Stimulated activated CD4-positive, alpha-beta T cell treated with anti-CD3 and anti-CD28 coated beads, Interleukin-12 subunit alpha, Interleukin-12 subunit beta, amount 100 ng/mL, for 4 hours (primary cell): ENCODE measurements at places on chromosomes 7 and 10.

DNA sequence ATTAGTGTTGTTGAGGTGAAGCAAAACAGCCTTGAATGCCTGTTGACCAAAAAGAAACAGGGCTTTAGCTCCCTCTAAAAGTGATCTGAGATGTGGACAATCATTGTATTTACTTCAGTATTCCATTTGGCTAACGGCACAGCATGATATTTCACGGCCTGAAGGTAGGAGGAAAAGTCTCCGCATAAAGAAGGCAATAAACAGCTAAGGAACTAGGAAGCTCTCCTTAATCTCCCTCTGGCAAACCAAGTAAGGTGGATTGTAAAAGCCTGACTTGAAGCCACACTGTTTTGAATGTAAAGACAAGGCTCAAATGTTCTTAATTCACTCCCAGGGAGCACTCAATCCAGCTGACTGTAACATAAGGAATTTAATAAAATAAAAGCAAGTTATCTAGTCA is 160.0 kb upstream of the ZNF804B start:
- DNase-seq = no peak

GRCh38 chr10:104113376-104113956 is 8.5 kb upstream of the SFR1 start:
- DNase-seq = no peak

DNA sequence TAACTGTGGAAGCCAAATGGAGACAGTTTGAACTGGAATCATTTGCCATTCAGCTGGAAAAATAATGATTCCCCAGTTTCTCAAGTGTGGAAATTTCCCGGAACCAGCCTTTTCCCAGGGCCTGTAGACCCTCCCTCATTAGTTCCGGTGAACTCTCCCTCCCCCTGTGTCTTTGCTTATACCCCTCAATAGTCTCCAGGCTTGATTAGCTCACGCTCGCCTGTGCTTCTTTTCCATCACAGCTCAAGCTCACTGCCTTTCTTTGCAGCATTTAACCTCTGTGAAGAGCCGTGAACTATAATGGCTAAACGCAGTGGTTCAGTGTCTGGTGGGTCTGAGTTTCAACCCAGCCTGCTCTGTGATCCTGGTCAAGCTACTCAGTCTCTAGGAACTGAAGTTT is 690.8 kb downstream of the INHBA start:
- no peak for DNase-seq

GRCh38 chr10:33760056-33760943 is 425.8 kb upstream of the NRP1 start:
- no peak for DNase-seq

- no peak for DNase-seq
Measured at GRCh38 chr7:128827248-128827958, 2.8 kb upstream of the FLNC start.

- no peak for DNase-seq
Measured at GRCh38 chr7:149866779-149867447, 6.9 kb upstream of the ATP6V0E2 start.

DNA sequence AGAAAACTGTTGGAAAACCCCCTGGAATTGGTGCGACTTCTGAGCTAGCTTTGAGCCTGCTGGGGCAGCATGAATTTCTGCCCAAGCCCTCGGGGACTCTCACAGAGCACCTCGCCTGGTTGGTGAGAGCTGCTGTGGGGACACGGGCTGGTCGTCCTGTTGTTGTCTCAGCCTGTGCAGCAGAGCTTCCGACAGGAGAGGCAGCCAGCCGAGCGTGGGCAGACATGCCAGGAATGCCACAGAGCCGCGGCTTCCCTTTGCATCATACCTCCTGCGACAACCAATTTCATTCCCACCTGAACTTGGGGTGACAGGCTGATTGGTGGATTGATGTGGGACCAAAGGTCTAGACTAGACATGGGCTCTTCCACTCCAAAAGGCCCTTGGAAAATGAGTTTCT is 60.2 kb upstream of the NRBF2 start:
- DNase-seq = no peak

GRCh38 chr10:69324583-69324982 is 46.3 kb downstream of the HK1 start:
- no peak for DNase-seq

- DNase-seq = no peak
Measured at GRCh38 chr10:10326116-10326515, 691.6 kb upstream of the CELF2 start.

- DNase-seq = no peak
Measured at GRCh38 chr7:66076462-66077329, 1.1 kb downstream of the ASL start.

DNA sequence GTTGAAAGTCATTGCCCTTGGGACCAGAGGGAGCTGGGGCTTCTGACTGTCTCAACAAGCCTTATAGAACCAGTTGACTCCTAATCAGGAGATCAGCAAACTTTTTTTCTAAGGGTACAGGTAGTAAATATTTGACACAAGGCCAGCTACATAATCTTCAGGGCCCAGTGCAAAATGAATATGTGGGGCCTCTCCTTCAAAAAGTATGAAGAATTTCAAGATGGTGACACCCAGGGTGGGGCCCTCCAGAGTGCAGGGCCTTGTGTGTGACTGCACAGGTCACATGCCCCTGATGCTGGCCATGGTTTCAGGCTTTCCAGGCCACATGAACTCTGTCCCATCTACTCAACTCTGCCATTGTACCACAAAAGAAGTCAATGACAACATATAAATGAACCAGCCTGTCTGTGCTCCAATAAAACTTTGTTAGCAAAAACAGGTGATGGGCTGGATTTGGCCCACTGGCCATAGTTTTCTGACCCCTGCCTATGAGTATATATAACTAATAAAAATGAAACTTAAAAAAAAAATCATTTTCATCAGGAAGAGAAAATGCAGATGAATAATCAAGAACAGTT is 6.1 kb downstream of the MMRN2 start:
- DNase-seq = no peak

- DNase-seq = no peak
Measured at GRCh38 chr7:148156233-148156632, 434.3 kb upstream of the C7orf33 start.

GRCh38 chr7:41637049-41637448 is 65.8 kb downstream of the INHBA start:
- DNase-seq = no peak

- DNase-seq = no peak
Measured at GRCh38 chr7:150955519-150956394, 22.4 kb downstream of the KCNH2 start.

DNA sequence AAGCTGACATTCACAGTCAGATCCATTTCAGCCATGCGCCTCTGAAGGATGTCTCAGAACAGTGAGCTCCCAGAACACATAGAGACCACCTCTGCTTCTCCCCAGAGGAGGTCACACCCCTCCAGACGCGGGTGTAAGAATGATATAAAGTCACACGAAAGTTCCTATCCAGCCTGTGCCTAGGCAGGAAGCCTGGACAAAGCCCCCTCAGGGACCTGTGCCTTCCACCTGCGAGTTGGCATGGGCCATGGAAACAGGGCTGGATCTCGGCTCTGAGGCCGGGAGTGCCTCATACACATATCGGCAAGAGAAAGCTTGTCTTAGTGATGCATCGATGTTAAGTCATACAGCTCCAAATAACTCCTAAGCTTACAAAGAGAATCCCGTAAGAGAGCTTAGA is 5.0 kb downstream of the VIPR2 start:
- DNase-seq = no peak

- DNase-seq = no peak
Measured at GRCh38 chr10:72069751-72070526, 18.4 kb downstream of the SPOCK2 start.

DNA sequence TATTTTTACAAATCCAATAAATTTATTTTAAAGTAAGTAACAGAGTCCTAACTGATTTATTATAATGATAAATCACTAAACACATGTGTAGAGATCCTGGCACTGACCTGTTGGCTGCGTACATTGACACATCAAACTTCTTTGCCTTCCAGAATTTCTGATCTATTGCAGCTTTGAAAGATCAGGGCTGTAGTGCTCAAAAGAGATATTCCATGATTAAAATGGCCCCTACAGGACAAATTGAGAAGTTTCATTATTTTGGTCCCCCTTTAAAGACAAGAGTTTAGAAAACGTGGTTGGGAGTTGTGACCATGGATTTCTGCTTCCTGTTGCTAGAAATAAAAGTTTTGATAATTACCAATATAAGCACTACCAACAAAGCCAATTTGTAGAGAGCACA is 87.7 kb upstream of the PDK4 start:
- DNase-seq = no peak

DNA sequence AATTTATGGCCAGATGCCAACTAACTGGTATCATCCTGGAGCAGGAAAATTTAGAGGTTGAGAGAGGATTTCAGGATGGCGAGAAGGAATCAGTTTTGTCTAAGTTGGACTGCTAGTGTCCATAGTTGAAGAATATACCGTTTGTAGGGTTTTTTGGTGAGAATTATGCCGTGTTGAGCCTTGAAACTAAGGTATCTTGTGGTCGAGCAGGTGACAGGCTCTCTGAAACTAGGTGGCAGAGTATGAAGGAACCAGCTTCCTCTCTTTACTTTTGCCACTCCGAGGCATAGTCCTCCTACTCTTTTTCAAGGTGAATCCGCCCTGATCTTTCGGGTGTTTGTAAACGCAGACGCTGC is 9.7 kb downstream of the MDFIC start:
- no peak for DNase-seq

DNA sequence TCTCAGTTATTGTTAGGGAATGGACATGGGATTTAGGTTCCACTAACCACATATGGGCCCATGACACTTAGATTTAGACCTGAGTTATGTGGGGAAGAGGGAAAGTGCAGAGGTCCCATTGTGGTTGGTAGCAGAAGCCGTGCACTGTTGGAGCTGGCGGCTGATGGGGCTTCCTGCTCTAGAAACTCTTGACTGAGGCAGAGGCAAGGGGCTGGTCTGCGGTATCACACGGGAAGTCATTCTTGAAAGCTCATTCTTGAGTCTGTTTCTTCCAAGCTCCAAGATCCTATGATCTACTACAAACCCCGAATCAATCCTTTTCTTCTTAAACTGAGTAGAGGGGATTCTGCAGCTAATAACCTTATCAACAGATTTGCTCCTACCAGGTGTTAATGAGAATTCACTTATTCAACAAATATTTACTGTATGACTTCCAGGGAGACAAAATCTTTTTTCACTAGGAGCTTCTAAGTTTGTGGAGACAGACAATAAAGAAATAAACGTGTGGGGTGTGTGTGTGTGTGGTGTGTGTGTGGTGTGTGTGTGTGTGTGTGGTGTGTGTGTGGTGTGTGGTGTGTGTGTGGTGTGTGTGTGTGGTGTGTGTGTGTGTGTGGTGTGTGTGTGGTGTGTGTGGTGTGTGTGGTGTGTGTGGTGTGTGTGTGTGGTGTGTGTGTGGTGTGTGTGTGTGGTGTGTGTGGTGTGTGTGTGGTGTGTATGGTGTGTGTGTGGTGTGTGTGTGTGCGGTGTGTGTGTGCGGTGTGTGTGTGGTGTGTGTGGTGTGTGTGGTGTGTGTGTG is 57.1 kb downstream of the AOC1 start:
- peak; percentile 8 for DNase-seq

DNA sequence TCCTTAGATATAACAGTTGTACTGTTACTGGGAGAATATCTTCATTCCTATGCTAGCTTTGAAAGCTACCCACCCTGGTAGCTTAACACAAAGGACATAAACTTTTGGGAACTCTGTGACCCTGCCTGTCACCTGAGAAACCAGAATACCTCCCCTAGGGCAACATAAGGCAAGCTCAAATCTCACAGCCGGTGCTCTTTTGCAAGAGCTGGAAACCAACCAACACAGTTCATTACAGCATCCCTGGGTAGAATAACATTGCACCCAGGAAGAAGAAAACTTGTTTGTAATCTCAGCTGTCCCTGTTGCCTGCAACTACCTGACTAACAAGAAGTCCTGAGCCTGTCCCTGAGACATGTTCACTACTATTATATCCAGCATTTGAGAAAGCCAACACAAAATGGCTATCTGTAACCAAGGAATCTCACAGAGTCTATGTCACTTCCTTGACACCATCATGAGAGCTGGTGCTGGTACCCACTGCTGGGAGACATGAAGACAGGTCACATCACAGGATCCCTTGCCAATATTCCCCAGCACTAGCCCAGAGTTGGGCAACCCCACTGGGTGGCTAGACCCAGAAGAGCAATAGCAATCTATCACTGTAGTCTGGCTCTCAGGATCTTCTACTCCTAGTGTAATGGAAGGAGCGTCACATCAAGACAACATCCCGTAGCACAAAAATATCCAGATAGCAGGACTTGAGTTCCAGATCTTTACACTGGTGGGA is 31.3 kb downstream of the AKR1C3 start:
- no peak for DNase-seq

DNA sequence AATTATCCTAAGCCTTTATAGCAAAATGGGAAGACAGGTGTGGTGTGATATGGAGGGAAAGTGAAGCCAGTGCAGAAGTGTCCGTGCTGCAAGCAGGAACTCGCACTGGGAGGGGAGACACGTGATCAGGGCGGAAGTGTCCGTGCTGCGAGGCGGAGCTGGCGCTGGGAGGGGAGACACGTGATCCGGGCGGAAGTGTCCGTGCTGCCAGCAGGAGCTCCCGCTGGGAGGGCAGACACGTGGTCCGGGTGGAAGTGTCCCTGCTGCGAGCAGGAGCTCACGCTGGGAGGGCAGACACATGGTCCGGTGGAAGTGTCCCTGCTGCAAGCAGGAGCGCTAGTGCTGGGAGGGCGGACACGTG is 40.5 kb upstream of the PRKAR1B start:
- no peak for DNase-seq

- no peak for DNase-seq
Measured at GRCh38 chr10:5571826-5572225, 47.1 kb downstream of the CALML3 start.

DNA sequence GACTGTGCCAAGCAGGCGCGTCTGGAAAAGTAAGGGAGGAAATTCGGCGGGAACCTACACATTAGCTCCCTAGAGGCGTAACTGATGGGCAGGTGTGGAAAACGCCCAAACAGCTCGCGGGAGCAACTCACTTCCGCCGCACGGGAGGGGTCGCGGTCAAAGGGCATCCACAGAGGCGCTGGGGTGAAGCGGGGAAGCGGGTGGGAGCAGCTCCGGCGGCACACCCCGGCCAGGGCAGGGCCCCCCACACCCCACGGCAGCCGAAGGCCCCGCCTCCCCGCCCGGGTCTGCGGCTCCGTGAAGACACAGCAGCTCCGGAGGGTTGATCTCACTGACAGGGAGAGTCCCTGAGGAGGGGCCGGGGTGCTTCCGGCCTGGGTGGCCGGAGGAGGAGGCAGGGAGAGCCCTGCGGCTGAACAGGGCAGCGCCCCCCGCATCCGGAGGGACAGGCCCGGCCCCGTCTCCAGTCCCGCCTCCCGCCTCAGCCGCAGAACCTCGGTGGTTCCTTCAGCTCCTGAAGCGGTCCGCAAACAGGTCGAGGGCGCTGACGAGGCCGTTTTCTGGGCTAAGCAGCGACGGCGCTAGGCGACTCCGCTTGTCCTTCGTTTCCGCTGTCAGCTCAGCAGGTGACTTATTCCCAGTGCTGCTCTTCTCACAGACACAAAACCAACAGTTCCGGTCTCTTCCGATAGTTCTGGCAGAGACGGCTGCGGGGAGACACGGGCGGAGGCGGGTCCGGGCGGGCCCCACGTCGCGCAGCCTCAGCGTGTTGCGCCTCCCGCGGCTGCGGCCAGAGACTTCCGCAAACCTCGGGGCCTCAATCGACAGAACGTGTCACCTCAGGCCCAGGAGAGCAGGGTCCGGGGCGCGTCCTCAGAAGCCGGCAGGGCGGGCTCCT is 276.1 kb downstream of the DNAJB6 start:
- peak; percentile 47 for DNase-seq
